ENCODE measurements at places on chromosomes 3 and 15.

DNA sequence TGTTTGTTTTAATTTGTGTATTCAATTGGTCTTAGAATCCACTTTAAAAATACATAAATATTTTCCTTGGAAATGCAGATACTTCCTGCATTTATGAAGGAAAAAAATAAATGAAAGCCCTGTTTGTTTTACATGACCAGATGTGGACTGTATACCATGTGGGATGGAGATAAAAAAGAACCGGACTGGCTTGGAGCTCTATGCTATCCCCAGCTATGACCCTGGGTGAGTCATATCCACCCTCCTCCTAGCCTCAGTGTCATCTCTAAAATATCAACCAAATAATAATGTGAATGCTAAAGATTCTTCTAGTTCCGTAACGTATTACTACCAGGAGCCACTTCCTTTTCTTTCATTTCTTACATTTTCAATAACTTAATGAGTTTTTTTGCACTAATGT is 44.5 kb upstream of the PDZRN3 start:
- DNase-seq = no peak

- no peak for DNase-seq
Measured at GRCh38 chr15:62503451-62503850, 338.4 kb upstream of the C2CD4B start.

GRCh38 chr3:184907681-184908649 is 96.0 kb downstream of the VPS8 start:
- DNase-seq = no peak

- DNase-seq = no peak
Measured at GRCh38 chr3:124451630-124452317, 278.5 kb upstream of the UMPS start.

DNA sequence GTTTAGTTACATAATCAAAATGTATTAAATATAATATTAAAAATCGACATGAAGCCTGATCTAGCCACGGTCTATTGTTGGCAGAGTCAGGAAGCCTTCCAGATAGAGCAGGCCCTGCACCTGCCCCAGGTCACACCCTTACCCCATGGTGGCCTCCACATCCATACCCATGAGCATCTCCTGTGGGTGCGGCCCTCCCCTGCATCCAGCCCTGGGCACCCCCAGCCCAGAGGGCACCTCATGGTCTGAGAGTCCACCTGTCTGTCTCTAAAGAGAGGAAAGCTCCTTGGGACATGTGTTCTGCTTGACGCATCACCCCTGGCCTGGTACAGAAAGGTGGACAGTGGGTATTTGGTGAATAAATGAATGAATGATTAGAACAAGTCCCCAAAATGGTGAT is 37.2 kb upstream of the CSPG4 start:
- no peak for DNase-seq

- DNase-seq = no peak
Measured at GRCh38 chr3:31067004-31067403, 172.5 kb upstream of the GADL1 start.

- DNase-seq = no peak
Measured at GRCh38 chr3:105322570-105323273, 44.0 kb upstream of the ALCAM start.

- no peak for DNase-seq
Measured at GRCh38 chr3:165770781-165771180, 66.4 kb downstream of the BCHE start.

- no peak for DNase-seq
Measured at GRCh38 chr3:177679568-177680471, 482.5 kb upstream of the TBL1XR1 start.

- DNase-seq = no peak
Measured at GRCh38 chr3:150172356-150172755, 201.7 kb upstream of the PFN2 start.

GRCh38 chr15:31379042-31379441 is 52.4 kb downstream of the KLF13 start:
- no peak for DNase-seq

DNA sequence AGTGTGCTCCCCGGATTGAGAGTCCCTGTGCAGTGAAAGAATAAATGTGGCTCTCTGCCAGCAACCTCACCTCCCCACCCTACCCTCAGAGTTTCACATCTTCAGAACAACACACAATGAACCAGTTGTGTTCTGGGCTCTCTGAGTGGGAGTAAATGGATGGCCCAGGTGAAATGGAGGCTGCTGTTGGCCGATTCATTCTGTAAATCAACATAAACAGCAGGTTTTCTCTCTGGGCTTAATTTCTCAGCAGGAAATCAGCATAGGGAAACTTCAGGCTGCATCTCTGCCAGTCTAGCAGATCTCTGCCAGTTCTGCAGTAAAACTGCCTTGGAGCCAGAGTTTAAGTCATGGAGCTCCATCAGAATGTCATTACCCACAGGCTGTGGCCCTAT is 54.6 kb upstream of the FURIN start:
- no peak for DNase-seq

DNA sequence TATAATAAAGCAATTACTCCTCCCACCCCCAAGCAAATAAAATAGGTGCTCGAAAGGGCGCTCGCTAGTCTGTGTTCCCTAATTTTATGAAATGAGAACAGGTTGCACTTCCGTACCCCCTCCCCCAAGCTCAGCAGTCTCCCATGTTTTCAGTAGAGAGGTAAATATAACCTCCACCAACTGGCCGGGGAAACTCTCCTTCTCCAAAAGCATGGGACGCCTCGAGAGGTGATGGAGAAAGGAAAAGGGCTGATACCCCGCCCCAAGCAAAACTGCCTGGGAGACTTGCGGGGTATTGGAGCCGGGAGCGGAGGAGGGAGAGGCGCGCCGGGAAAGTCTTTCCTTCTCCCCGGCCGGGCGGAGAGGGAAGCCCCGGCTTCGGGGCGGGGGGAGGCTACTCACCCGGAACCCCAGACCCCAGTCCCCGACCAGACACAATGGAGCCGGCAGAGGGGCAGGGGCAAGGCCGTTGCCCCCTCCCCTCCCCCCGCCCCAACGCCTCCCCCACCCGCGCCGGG is 605 bp downstream of the DCUN1D1 start:
- no peak for DNase-seq

DNA sequence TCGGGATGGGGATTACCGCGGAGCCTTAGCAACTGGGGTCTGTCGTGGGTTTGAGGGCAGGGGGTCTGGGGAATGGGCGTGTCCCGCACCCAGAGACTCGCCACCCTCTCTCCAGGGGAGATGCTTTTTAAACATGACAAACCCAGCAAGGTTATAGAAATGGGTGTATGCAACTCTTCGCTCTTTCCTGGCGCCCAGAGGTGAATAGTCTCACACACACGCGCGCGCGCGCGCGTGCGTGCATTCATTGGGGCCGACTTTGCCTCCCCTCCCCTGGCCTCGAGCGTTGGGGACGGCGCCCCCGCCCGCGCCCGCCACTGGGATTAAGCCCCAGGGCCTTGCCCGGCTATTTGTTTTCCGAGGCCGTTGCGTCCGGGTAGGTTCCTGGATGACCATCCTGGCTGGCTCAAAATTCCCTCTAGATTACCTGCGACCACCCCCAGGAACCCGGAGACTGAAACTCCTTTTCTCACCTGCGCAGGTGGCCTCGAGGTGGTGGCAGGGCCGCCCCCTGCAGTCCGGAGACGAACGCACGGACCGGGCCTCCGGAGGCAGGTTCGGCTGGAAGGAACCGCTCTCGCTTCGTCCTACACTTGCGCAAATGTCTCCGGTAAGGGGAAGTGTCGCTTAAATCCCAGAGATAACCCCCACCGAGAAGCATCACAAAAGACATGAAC is 777 bp downstream of the GPR160 start:
- no peak for DNase-seq

DNA sequence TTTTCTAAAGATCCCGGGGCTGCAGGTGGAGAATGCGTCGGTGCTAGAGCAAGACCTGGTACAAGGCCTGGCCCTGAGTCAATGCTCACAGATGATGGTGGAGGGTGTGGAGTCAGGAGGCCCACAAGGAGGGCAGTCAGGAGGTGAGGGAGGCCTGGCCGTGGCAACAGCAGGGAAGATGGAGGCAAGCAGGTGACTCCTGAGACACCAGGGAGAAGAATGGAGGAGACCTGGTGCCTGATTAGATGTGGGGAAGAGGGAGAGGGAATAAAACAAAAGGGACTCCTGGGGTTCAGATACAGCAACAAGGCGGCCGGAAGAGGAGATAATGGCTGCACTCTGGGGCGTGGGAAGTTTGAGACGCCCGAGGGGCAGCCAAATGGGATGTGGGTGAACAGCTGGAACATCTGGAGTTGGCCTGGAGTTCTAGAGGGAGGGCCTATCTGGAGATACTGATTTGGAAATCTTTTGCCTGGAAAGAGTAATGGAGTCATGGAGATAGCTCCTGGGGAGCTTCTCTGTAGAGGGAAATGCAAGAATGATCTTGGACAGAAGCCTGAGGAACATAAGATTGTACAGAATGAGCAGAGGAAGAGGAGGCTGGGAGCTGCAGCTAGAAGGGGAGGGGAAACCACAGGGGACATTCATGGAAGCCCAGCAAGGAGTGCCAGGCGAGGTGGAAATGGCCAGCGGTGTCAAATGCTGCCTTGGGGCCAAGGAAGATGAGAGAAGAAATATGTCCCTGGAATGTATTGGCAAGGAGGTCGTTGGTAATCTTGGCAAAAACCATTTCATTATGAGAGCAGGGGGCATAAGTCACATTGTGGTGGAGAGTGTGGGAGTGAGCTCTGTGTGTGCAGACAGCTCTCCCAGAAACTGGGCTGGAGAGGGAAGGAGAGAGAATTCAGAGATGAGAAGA is 67.5 kb upstream of the CORO2B start:
- no peak for DNase-seq

- DNase-seq = no peak
Measured at GRCh38 chr15:40253167-40253790, 14.4 kb downstream of the PAK6 start.

GRCh38 chr3:63864008-63864964 is 619 bp downstream of the ATXN7 start:
- no peak for DNase-seq

DNA sequence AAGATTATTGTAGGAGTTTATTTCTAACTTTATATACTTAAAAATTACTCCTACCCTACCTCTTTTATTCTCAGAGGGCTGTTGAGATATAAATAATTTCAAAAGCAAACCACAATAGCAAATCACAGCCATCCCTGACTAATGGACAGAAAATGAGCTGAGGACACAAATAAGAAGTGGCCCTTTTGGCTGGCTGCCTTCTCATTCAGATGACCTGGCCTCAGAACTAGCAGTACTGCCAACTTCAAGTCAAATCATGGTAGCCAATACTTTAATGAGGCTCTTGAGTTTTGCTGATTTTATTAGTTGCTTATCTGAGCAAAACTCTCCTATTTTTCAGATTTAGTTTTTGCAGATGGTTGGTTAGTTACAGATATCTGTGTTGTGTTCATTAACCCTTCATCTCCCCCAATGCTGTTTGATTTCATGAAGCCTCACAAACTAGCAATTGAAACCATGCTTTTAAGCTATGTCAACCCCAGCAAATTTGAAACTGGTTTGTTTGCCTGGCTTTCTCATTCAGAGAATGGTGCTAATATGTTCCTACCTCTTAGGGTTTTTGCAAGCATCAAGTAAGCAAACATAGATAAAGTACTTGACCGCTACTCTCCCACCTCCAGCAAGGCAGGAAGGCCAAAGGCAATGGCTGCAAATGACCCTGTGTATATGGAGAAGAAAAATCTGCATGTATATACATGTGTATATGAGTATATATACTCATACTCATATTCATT is 73.4 kb upstream of the HACD2 start:
- no peak for DNase-seq

DNA sequence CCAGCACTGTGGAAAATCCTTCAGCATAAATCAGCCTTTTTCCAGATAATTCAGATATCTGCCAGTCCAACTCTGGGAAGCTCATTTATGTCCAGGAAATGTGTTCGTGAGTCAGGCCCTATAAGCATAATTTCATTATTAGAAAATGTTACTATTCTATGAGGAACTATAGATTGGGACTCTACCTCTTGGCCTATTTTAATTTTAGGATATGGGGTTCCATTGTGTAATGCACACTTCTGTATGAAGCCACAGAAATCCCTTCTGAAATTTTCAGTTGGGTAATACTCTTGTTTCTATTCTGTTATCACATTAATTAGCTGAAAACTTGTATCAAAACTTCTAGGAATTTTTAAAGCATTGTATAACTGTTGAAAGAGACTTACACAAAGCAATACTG is 43.9 kb upstream of the IL12A start:
- DNase-seq = no peak

DNA sequence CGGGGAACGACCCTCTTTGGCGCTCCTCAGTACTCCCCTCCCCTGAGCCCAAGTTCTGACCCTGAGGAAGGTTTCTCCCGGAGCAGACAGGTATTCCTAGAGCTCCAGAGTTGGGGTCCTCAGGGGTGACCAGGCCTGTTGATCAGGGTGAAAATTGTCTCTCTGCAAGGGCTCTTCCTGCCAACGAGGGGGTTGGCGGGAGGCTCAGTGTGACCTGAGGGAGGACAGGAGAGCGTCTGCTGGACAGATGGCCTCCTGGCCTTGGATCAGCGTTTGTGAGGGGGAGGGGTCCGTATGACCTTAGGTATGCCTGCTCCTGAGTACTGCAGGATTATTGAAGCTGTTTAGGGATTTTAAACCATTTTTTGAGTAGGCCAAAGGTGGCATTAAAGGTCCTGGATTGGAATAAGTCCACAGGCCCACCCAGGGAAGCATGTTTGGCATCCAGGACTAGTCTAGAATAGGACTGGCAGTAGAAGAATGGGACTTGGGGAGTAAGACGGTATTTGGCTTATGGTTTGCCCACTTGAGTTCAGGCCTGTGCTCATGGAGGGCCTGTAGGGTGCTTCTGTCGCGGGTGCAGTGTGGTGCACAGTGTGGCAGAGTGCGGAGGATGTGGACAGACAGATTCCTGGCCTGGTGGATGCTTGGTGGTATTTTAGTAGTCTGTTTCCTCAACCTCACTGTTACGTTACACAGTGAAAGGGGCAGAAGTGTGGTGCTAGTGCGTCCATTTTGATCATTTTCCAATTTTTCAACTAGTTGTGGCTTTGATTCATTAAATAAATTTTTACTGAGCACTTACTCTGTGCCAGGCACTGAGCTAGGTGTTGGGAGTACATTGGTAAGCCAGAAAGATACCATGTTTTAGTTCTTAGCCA is 959 bp downstream of the ZNF592 start:
- DNase-seq = no peak

- DNase-seq = no peak
Measured at GRCh38 chr3:46908294-46908985, 30.9 kb downstream of the PTH1R start.

- DNase-seq = no peak
Measured at GRCh38 chr15:49083401-49084284, 37.4 kb upstream of the SECISBP2L start.

- DNase-seq = no peak
Measured at GRCh38 chr3:61602466-61602865, 41.1 kb downstream of the PTPRG start.

DNA sequence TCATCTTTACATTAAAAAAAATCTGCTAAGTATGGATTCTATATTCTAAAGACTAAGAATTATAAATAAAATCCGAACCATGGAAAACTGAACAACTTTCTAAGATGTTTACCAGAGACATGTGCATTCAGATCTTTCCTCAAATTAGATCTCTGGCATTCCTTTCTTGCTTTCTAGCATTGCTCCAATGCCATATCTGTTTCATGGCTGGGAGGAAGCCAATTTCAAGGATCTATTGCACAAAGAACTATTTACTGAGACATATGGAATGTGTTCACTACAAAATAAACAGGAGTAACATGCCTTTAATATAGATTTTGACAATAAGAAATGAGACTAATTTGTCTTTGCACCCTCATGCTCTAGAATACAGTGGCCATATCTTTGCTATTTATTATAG is 45.1 kb upstream of the NANOGP8 start:
- no peak for DNase-seq
